ENCODE measurements at places on chromosomes 13 and 19.

DNA sequence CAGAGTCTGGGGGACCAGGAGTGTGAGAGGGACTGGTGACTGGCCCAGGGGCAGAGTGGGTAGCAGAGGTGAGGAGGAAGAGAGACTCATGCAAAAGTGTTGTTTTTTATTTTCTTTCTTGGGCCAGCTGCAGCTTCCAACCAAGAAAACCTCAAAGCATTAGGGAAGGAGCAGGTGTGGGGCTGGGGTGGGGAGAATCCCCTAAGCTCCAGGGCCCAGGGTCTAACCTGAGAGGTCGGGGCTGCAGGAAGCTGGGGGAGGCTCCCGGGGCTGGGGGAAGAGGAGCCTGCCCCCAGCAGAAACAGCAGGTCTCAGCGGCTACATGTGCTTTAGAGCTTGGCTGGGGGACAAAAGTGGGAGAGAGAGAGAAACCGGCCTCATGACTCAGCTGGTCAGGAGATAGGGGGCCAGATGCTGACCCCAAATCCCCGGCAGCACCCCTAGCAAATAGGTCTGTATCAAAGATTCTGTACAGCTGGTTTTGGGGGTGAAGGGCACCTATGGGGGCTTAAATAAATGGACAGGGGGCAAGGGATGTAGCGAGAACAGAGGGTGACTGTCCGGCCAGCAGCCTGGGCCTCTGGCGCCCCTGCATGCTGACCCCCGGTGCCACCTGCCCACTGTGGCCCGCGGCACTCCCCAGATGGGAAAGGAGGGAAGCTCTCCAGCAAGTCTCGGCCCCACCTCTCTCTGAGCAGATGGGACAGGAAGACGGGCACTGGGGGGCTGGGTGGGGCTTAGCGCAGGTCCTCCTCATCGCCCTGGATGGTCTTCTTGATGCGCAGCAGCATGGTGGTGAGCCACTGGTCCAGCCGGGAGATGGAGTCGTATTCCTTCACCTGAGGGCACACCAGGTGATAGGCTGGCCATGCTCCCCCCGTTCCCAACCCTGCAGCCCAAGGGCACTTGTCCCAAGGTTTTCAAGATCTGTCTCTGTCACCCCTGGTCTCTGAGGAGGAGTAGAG lies 3.8 kb upstream of the KPTN start:
- DNase-seq = no peak

- DNase-seq = no peak
Measured at GRCh38 chr19:17752865-17753639, 1.8 kb downstream of the FCHO1 start.

DNA sequence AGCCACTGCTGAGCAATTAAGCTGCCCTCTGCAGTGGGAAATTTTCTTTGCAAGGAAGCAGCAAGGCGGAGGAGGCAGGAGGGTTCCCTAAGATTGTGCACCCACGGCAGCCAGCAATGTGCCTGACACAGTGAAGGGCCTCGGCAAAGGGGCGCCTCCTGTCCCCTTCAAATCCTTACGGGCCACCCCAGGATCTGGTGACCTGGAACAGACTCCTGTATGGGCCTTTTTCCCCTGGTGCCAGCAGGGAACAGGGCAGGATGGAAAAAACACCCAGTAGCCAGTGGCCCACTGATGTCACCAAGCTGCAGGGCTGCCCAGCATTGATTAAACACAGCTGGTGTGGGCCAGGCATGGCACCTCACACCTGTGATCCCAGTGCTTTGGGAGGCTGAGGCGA lies 86.7 kb downstream of the GNG7 start:
- DNase-seq = no peak

- DNase-seq = no peak
Measured at GRCh38 chr19:54576411-54576976, 2.9 kb downstream of the LILRA2 start.

GRCh38 chr19:3547767-3548282 lies 8.9 kb downstream of the TEKTIP1 start:
- DNase-seq = no peak

DNA sequence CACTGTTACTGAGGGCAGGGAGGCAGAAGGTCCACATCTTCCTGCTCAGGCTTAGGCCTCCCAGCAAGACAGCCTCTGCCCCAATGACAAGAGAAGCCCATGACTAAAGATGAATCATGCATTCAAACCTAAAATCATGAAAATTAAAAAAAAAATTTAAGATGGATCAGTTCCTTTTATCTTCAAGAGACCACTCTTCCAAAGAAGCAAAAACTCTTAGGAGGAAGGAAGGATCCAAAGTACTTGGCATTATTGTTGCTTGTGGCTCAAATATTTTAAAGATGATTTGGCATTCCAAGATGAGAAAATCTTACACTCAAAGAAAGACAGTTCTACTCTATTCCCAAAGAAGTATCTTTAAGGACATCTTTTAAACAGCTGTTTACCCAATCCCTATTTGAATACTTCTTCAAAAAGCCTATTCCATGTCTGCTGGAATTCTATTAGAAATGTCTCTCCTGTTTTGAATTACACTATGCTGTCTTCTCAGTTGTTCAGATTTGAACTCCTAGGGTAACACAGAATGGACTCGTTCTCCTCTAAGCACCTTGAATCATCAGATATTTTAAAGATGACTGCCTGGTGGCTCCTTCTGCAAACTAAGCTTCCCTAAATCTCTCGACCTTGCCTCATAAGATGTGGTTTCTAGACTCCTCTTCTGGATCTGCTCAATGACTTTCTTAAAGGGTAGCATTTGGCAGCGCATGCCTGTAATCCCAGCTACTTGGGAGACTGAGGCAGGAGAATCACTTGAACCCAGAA lies 7.0 kb downstream of the SERP2 start:
- no peak for DNase-seq

DNA sequence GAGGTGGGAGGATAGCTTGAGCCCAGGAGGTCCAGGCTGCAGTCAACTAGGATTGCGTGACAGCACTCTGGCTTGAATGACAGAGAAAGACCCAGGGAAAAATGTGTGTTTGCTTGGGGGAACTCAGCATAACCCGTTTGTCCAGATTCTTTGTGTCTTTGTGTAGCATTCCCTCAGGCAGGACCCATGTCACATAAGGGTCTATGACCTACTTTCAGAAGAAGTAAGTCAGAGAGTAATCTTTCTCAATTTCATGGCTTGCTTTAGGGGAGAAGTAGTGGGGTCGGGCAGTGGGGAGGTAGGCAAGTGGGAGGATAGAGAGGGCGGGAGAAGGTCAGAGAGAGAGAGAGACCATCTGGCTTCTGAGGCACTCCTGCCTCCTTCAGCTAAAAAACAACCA lies 11.9 kb upstream of the PSPC1 start:
- no peak for DNase-seq

GRCh38 chr13:26012995-26013394 lies 38.8 kb downstream of the SHISA2 start:
- DNase-seq = no peak

GRCh38 chr19:30162718-30163117 lies 209.5 kb upstream of the ZNF536 start:
- no peak for DNase-seq

- DNase-seq = no peak
Measured at GRCh38 chr13:47081246-47081645, 184.4 kb upstream of the HTR2A start.

DNA sequence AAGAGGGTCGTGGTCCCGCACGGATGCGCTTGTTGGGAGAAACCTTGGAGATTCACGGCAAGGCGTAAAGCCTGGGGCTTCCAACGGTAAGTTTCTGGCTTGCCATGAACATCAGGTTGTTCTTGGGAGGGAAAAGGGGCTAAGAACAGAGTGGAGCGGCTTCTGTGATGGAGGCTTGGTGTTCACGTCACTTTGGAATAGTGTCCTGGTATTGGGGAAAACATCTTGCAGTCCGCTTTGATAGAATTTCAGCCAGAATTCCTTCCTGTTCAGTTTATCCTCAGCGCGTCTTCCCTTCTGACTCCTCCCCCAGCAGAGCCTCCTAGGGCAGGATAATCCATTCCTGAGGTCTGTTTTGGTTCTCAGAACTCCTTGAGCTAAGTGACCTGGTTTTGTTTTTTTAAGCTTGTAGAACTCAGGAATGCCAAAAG lies 2.0 kb downstream of the KCTD15 start:
- no peak for DNase-seq

DNA sequence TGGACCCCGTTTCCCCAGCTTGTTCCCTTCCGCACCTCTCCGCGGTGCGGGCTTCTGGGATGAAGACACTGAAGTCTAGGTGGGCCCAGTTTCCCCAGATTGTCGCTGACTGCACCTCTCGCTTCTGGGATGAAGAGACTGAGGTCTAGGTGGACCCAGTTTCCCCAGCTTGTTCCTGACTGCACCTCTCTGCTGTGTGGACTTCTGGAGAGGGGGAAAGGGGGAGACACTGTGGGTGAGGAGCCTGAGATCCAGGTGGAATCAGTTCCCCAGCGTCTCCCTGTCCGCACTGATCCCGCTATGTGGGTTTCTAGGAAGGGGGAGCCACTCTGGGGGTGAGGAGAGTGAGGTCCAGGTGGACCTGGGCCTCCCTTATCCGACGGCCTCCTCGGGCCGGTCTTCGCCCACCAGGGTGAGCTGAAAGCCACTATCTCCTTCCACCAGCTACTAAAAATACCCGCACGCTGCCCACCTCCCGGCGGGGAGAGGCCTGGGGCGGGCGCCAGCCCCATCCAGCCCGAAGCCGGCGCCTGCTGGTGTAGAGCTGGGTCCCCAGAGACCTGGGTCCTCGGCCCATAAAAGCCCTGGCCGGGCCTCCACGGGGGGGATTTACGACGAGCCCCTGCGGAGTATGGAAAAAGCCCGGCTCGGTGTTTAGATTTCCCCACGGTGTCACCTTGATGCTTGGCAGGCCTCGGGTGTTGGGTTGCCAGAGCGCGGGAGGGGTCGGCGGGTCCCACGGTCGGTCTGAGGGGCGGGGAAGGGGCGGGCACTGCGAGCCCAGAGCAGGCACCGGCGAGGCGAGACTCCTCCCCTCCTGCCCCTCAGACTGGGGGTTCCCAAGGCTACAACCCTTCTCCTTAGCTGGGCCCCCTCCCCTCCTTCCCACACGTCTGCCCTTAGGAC lies 10.6 kb downstream of the FUT6 start:
- no peak for DNase-seq

GRCh38 chr19:46601318-46602224 lies at the start of gene CALM3:
TSS of gene CALM3 (plus strand) at chr19:46601330. CDS start at chr19:46601435, 105 bp downstream.
- DNase-seq = no peak

- DNase-seq = no peak
Measured at GRCh38 chr19:56106397-56106849, 14.7 kb downstream of the ZNF787 start.

DNA sequence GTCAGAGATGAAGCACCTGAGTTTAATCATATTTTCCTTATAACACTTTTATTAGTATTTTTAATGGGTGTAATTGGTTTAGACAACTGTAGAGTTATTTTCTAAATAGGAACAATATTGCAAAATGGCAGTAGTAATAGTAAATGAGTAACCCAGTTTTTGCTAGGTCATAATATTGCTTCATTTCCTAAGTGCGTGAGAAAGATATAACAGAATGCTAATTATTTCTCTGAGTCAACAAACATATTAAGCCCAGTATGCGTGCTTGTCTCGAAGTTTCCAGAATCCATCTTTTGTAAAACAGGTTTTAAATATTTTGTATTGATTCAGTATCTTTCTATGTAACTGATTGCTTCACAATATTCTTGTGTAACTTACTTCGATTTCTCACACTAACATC lies 315.3 kb downstream of the MYO16 start:
- DNase-seq = no peak

- DNase-seq = no peak
Measured at GRCh38 chr19:30288911-30289310, 83.3 kb upstream of the ZNF536 start.

DNA sequence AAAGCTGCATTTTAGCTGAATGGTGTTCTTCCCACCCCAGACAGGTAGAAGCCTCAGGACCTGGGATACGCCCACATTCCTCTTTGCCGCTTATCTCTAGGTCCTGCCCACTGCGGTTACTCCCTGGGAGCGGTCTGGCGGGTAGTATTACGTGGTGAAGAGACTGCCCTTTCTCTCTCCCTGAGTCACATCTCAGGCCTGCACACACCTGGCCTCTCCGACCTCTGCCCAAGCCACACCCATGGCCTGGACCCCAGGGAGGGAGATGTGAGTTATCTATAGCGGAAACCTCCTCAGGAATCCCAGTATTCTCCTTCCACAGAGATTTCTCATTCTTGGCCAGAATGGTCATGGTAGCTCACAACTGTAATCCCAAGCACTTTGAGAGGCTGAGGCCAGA lies 17.3 kb downstream of the RHPN2 start:
- no peak for DNase-seq

GRCh38 chr19:13573056-13573667 lies 66.9 kb upstream of the CACNA1A start:
- DNase-seq = no peak

DNA sequence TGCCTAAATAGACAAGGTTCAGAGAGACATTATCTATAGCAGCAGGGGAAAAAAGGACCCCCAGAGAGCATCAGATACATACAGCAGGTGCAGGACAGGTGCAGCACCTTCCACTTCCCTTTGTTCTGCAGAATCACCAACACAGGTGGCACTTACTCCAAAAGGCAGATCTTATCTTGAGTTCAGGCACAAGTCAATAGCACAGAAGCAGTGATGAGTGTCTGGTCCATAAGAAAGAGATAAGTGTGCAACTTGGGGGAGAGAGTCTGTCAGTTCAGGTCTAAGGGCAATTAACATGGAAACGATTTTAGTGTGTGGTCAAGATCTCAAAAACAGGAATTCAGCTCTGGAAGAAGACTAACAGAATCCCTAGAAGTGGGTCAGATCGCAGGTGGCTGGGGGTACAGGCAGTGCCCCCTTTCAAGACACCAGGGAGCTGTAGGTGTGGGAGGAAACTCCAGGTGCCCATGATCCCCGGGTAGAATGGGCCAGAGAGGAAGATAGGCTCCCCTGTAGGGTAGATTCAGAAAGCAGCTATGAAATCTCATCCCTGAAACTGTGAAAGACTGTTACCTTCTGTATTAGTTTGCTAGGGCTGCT lies 40.6 kb downstream of the TNFSF11 start:
- DNase-seq = no peak

DNA sequence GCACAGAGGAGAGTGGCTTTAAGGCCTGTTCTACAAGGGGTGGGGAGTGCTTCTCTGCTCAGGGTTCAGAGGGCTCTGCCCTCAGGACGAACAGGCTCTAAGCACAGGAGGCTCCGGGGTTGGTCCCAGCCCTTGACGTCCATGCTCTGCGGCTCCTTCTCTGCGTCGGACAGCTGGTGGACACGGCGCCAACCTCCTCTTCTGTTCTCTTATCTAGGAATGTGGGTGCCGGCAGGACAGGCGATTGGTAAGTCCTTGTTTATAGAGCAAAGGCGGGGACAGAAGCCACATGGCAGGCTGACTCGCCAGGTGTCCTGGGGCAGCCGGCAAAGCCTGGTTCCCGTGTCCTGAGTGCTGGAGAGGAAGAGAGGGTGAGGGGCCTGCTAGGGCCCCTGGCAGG lies 8.4 kb upstream of the RPS15 start:
- DNase-seq = no peak
